ENCODE measurements at places on chromosomes 13 and 19.

DNA sequence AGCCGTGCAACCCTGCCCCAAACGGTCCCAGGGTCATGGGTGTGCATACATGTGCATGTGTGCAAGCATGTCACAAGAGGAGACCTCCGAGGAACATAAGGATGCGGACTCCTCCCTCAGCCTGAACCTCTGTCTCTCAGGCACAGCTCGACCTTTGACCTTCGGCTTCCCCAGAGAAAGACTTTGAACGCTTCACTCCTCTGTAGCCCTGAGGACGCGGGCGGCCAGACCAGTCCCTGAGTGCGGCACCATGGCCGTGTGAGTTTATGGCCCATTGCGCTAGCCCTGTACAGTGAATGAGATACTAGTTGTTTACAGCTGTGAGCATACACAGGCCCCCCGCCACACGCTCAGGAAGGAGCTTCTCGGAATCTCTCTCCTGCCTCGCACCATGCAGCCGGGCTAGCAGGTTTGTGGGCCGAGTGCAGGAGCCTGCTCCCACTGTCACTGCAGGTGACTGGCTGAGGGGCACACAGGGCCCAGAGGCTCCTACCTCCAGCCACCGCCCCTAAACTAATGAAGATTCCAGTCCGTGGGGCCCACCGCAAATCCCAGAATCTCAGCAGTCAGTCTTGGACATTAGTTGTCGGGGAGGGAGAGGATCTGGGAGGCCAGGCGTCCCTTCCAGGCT, 10.8 kb downstream of the RASA3 start:
- DNase-seq: no peak

- no peak for DNase-seq
Observed at GRCh38 chr19:48970139-48970766, 5.1 kb downstream of the FTL start.

DNA sequence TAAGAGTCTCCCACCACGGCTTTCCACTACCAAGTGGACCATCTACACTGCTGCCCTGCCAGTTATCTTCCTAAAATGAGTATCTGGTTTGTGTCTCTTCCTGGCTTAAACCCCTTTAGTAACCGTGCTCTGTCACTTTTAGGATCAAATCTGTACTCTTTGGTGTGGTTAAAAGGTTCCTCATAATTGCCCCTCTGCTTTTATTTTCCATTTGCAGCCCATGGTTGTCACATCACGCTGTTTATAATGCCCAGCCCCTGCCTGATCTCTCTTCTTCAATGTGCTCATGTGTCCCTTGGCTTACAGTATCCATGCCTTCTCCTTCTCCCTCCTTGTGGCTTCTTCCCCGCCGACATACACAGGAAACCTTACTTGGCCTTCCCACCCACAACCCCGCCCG, 100.1 kb downstream of the DGKH start:
- DNase-seq: no peak

DNA sequence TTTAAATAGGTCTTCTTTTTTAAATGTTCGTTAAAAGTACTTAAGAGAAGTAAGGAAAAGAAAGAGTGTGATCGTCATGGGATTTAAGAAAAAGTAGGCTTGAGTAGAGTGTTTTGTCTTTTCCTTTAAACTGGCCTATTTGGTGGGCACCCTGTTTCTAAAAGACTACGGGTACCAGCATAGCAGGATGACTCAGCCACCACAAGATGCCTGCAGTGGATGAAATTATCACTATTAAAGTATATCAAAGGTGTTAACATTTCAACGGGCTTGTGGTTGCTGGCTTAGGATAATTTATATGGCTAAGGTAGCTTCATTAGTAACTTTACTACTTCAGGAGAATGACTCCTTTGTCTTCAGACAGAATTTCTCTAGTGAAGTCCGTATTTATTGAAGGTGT, 112.6 kb downstream of the STARD13 start:
- no peak for DNase-seq

- no peak for DNase-seq
Observed at GRCh38 chr19:47713046-47714021, at the start of gene EHD2. EHD2 (plus strand) TSS chr19:47713422; CDS start chr19:47716613, 3,191 bp downstream.

DNA sequence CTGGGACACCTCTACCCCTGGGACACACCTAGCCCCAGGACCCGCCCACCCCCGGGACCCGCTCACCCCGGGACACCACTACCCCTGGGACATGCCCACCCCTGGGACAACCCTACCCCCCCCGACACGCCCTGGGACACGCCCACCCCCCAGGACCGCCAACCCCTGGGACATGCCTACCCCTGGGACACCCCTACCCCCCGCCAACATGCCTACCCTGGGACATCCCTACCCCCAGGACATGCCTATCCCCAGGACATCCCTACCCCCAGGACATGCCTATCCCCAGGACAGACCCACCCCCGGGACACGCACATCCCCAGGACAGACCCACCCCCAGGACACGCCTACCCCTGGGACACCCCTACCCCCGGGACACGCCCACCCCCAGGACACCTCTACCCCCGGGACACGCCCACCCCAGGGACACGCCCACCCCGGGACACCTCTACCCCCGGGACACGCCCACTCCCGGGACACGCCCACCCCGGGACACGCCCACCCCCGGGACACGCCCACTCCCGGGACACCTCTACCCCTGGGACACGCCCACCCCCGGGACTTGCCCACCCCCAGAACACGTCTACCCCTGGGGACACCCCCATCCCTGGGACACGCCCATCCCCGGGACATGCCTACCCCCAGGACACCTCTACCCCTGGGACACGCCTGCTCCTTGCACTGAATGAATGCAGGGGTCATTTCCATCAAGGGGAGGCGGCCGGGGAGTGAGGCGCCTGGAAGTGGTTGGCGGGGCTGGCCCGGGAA, 32.3 kb downstream of the ADPRHL1 start:
- no peak for DNase-seq

DNA sequence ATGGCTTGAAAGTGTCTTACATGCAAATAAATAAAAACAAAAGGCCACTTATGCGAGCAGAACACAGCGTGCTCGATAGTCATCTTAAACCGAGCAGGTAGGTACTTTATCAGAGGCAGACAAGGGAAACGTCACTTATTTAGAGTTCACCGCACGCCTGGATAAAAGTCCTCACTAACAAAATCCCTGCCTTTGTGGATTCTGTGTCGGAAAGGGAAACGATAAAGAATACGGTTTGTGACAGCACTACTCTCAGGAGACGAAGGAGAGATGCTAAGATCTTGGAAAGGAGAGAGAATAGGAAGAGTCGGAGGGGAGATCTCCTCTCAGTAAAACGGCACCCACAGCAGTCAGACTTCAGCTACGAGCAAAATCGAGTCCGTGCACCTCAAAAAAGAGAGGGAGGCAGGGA, 581 bp downstream of the RCBTB1 start:
- DNase-seq: peak; percentile 73

- peak; percentile 97 for DNase-seq
Observed at GRCh38 chr13:38821770-38822551, 135.1 kb downstream of the FREM2 start.
